ENCODE measurements at places on chromosomes 6 and 20. TPM values are rescaled to one million over a fixed set of nuclear protein-coding genes. Genes with fewer than 3 reads are reported as not detected.

The HLA-A gene
- 2,388 TPM for total RNA-seq

The SLC25A27 gene
- 0.54 TPM for total RNA-seq

The ZNF311 gene
- total RNA-seq, result not detected

The MOCS3 gene
- 2.7 TPM for total RNA-seq

The LPA gene
- not detected for total RNA-seq

DNA sequence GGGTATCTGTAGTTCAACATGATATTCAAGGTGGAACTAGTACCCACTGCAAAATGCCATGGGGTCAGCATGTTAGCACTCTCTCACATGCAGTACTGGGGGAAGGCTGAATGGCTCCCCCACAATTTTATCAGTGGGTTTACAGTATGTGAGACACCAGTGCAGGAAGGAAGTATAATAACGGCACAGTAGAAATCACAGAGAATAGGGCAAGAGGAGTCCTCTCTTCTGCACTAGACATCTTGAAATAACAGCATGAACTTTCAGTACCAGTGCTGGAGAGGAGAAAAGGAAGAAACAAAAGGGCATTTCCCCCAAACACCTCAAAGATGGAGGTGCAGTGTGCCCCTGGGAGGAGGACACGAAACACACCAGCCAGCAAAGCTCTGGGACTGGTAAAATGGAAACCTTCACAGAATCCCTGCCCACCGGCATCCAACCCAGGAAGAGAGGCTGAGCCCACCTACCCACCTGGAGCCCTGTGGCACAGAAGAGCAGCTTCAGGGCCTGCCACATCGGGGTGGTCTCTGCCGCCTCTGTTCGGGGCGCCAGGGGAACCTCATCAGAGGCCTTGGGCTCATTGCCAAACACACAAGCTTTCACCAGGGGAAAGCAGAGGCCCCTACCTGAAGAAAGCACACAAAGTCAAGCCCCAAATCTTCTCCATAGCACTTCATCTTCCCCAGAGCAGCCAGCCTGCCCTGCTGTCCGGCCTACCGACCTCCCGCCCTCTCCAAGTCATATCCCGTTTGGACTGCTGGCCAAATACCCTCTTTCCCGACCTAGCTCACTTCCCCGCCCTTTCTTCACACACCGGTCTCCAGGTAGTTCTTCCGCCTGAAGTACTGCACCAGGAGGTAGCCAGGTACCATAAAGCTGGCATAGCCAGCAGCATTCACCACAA lies 1.2 kb downstream of the SLC35B2 start:
- H3K27me3 ChIP-seq, result no peaks in the 10 kb centered on the region
- H3K4me1 ChIP-seq, result peaks cover 26% of the 10 kb centered on the region
- H3K27ac ChIP-seq, result peak overlapping the region; percentile 80
- no peak for DNase-seq
- peaks cover 64% of the 10 kb centered on the region for H3K36me3 ChIP-seq

DNA sequence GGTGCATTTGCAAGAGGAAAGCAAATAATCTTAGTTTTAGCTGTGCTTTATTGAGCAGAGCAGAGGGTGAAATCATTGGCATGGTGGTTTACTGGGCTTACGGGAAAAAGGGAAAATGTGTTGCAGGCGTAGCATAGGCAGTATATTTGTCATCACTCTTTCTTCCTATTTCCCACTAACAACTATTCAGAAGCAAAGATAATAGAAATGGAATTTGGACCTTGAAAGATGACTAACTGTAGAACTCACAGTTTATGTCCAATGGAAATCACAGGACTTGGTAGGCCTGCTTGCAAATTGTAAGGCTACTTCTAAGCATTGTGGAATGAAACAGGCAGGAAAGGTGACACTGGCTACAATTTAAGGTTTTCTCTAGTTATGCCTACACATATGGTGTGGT lies 611.9 kb upstream of the MAN1A1 start:
- no peaks in the 10 kb centered on the region for H3K27me3 ChIP-seq
- no peak for DNase-seq
- no peak overlapping the region for H3K4me3 ChIP-seq
- H3K27ac ChIP-seq, result no peak overlapping the region

GRCh38 chr6:134171517-134171916 lies 119.1 kb upstream of the SLC2A12 start:
- peaks cover 49% of the 10 kb centered on the region for H3K4me1 ChIP-seq
- peaks cover 44% of the 10 kb centered on the region for H3K36me3 ChIP-seq
- no peaks in the 10 kb centered on the region for H3K27me3 ChIP-seq
- H3K27ac ChIP-seq, result no peak overlapping the region
- DNase-seq, result no peak
- H3K4me3 ChIP-seq, result peak overlapping the region; percentile 100

GRCh38 chr20:4041748-4042411 lies 26.5 kb upstream of the RNF24 start:
- peaks cover 16% of the 10 kb centered on the region for H3K4me1 ChIP-seq
- no peaks in the 10 kb centered on the region for H3K27me3 ChIP-seq
- DNase-seq, result no peak
- H3K4me3 ChIP-seq, result no peak overlapping the region
- H3K27ac ChIP-seq, result no peak overlapping the region
- H3K36me3 ChIP-seq, result no peaks in the 10 kb centered on the region

DNA sequence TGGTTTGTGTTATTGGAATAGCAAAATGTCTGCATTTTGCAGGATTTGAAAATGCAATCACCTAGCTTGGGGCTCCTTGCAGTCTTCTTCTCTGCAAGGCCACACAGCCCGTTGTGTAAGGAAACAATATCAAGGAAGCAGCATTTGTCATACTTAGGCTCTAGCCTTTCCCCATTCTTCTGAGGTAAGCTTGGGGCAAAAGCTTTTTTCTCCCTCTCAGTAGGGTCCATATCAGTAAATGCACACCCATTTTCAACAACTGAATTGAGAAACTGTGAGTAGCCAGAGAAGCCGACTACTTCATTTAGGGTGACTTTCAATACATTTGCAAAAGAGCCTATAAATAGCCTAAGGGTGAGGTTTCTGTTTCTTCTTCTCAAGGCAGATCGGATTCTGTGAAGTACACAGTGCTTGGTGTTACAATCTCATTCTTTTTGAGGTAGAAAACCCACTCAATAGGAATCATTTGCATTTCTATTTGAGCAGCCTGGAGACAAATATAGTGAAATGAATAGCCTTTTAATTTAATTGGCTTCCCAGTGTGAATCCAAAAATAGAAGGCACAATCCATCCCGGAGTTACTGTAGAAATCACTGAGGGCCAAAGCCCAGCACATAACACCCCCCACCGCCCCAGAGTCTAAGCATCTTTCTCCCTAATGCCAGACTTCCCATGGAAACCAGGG lies 61.8 kb downstream of the BTBD3 start:
- DNase-seq, result no peak
- H3K4me1 ChIP-seq, result no peaks in the 10 kb centered on the region

DNA sequence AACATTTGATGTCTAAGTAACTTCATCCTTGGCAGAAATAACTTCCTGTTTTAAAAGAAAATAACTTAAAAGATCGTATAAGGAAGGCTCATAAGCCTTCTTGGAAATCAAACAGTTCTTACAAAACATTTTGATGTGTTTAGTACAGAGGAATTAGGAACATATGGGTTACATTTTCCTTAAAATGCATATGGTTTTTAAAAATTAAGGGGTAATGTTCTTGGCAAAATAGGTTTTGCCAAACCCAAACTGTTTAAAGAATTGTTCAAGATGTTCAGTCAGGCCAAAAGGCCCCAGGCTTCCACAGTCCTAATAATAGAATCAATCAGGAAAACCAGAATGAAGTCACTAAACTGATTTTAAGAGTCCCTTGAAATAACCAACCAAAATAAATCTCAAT lies 142.7 kb upstream of the SLC35B3 start:
- H3K4me1 ChIP-seq, result no peaks in the 10 kb centered on the region
- H3K27me3 ChIP-seq, result no peaks in the 10 kb centered on the region
- no peak overlapping the region for H3K27ac ChIP-seq
- DNase-seq, result no peak

- H3K27ac ChIP-seq, result peak overlapping the region; percentile 57
- H3K36me3 ChIP-seq, result no peaks in the 10 kb centered on the region
- no peak for DNase-seq
- H3K4me3 ChIP-seq, result no peak overlapping the region
- H3K4me1 ChIP-seq, result peaks cover 34% of the 10 kb centered on the region
- H3K27me3 ChIP-seq, result no peaks in the 10 kb centered on the region
These were observed 1.8 kb upstream of the CCND3 start for GRCh38 chr6:41943456-41943855.

GRCh38 chr20:12722091-12722490 lies 286.7 kb upstream of the SPTLC3 start:
- no peak overlapping the region for H3K4me3 ChIP-seq
- no peaks in the 10 kb centered on the region for H3K4me1 ChIP-seq
- H3K36me3 ChIP-seq, result no peaks in the 10 kb centered on the region
- no peak for DNase-seq
- H3K27ac ChIP-seq, result no peak overlapping the region

DNA sequence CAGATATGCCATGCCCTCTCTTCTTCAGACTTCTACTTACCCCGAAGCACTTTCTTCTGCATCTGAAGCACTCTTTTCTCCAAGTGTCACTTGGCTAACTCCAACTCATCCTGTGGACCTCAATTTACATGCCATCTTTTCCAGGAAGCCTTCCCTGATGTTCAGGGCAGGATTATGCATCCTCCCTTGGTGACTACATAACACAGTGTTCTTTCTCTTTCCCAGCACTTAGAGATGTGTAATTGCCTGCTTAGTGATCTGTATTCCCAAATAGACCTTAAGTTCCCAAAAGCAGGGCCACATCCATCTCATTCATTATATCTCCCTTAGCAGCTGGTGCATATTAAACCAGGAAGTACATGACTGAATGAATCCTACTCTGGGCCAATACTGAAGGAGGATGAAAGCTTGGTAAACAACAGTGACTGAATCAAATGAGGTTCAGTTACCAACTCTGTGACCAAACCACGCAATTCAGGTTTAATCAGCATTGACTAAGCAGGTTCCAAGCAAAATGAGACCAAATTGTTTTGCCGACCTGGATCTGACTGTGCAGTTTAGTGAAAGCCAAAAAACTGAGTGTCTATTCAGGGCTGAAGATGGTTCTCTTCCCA lies 121.4 kb upstream of the TCF21 start:
- H3K27ac ChIP-seq, result no peak overlapping the region
- no peaks in the 10 kb centered on the region for H3K36me3 ChIP-seq
- no peak for DNase-seq
- H3K27me3 ChIP-seq, result no peaks in the 10 kb centered on the region
- H3K4me1 ChIP-seq, result no peaks in the 10 kb centered on the region

DNA sequence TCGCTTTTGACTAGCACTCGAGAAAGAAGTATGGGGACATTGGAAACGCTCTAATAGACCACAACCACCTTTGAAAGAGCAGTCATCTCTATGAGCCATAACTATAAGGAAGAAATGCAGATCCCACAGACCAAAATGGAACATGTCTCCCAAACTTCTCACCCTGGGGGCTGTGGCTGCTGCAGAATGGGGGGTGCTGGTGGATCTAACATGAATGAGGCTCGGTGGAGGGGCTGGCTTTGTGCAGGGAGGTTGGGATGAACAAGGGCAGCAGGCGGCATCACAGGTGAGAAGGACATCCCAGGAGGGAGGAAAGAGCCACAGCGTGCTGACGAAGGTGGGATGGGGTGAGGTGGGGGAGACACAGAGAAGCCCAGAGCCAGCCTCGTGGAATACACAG lies 10.5 kb upstream of the CCR6 start:
- peak overlapping the region; percentile 95 for H3K27ac ChIP-seq
- no peaks in the 10 kb centered on the region for H3K27me3 ChIP-seq
- H3K36me3 ChIP-seq, result no peaks in the 10 kb centered on the region
- H3K4me3 ChIP-seq, result peak overlapping the region; percentile 97
- DNase-seq, result no peak

- no peak overlapping the region for H3K27ac ChIP-seq
- no peaks in the 10 kb centered on the region for H3K36me3 ChIP-seq
- no peaks in the 10 kb centered on the region for H3K4me1 ChIP-seq
- H3K4me3 ChIP-seq, result no peak overlapping the region
These were observed 289.1 kb upstream of the PREP start for GRCh38 chr6:105691971-105692370.
